Hematopoietic multipotent progenitor cell treated with erythropoietin and hydrocortisone succinate and interleukin-3 and kit ligand, for 6 days (in vitro differentiated cells): ENCODE measurements at places on chromosomes 3 and 15.
A peak's percentile ranks its signal among the peaks of the same experiment; 100 is the strongest.

DNA sequence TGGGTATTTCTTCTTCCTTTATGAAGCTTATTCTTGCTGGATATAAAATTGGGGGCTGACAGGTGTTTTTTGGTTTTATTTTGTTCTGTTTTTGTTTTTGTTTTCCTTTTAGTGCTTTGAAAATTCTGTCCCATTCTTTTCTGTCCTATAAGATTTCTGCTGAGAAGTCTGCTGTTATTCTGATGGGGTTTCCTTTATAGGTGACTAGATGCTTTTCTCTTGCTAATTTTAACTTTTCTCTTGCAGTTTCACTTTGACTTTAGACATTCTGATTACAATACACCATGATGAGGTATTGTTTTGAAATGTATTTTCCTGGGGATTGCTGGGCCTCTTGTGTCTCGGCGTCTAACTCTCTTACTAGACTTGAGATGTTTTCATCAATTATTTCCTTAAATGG is 22.8 kb downstream of the TTC14 start:
- DNase-seq, result no peak

GRCh38 chr3:52435246-52436101 is 9.4 kb downstream of the SEMA3G start:
- DNase-seq, result no peak

DNA sequence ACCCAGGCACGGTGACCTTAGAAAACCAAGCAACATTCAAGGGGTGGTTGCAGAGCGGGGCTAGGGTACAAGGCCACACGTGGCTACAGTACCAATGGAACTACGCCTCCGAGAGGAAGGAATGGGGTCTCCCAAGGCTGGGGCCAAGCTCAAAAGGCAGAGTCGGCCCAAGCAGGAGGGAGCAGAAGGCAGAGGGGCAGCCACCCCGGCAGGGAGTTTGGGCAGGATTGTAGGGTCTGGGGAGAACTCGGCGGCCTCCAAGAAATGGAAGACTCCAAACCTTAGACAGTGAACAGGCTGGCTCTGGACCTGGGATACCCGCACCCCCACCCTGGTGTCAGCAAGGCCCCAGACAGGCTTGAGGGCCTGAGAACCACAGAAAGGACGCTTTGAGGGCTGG is 28.7 kb downstream of the ATRIP start:
- DNase-seq, result no peak

DNA sequence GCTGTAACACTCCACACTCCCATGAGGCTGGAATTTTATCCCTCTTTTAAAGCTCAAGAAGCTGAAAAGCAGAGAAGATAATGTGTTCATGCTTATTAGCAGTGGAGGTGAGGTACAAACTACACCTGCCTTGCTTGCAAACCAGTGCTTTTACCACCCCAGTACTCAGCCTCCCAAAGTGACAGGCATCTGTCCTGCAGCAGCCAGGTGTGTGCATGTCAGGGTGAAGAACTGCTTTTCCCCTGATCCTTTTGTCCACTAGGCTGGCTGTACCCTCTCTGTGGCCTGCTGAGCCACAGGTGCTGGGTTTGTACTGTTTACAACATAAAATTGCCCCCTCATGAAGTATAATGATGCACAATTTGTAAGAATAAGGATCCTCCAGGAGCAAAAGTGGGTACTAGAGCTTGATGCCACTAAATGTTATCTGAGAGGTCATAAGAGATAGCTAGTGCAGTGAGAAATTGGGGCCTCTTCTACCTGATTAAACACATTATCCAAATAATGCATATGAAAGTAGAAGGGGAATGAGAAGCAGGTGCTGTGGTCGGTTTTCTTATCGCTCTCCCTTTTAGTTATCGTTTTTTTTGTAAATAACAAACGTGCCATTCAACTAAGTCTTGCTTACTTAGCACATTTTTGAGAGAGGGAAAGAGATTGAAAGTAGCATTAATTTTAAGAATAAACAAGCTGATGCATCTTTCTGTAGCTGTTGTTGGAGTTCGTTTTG is 39.2 kb upstream of the GADL1 start:
- no peak for DNase-seq

DNA sequence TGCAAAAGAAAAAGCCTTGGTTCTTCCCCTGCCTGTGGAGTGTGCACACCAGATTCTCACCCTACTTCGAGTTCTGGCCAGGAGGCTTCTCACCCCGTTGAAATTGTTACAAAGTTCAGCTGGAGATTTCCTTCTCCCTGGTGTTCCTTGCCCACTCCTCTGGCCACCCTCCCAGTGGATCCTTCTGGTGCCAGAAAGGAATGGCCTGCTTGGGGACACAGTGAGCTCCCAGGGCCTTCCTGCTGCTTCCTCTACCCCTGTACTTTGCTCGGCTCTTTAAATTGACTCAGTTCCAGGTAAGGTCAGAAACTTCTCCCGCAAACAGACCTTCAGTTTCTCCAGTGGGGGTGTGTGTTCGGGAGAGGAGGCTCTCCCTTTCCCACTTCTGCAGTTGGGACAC is 140.1 kb upstream of the CFAP20DC start:
- DNase-seq, result no peak

GRCh38 chr3:126835472-126836219 is 131.6 kb downstream of the CHCHD6 start:
- no peak for DNase-seq

GRCh38 chr3:16289144-16289889 is 24.3 kb downstream of the OXNAD1 start:
- DNase-seq, result peak; percentile 72

GRCh38 chr3:70342149-70342548 is 29.7 kb upstream of the MDFIC2 start:
- no peak for DNase-seq

GRCh38 chr15:82647045-82647834 is at the start of gene CPEB1:
CPEB1 (minus strand) TSS chr15:82647363; CDS start chr15:82628459, 18,904 bp downstream.
- peak; percentile 83 for DNase-seq

- DNase-seq, result peak; percentile 65
These were observed 41.0 kb upstream of the LIMD1 start for GRCh38 chr3:45553469-45553974.

- no peak for DNase-seq
These were observed 1.1 kb downstream of the STAC start for GRCh38 chr3:36381311-36381956.
